ENCODE measurements at places on chromosomes 3 and 15. TPM values are rescaled to one million over a fixed set of nuclear protein-coding genes. Genes with fewer than 3 reads are reported as not detected.

Gene CKMT1B
- not detected for total RNA-seq

Gene TCAIM
- total RNA-seq, result 7.6 TPM

Gene FSIP1
- total RNA-seq, result 0.94 TPM

Gene UTS2B
- 0.21 TPM for total RNA-seq

Gene AMT
- 2.6 TPM for total RNA-seq

Gene SLC9C1
- 0.10 TPM for total RNA-seq

Gene PPIB
- 219 TPM for total RNA-seq

Gene NXPE3
- 20.3 TPM for total RNA-seq

Gene PLA2G4D
- not detected for total RNA-seq

Gene TRPC1
- 5.1 TPM for total RNA-seq

Gene XRN1
- total RNA-seq, result 164 TPM

Gene OSBPL10
- total RNA-seq, result 7.6 TPM

Gene CNTN6
- 0.21 TPM for total RNA-seq

Gene GRM7
- total RNA-seq, result not detected

Gene RTP3
- total RNA-seq, result 0.10 TPM

Gene ST8SIA2
- total RNA-seq, result under 0.01 TPM

Gene CPN2
- not detected for total RNA-seq

Gene XPC
- total RNA-seq, result 48.7 TPM

Gene SGO1
- 0.73 TPM for total RNA-seq

Gene ARHGAP31
- total RNA-seq, result 4.0 TPM

Gene IQCF2
- total RNA-seq, result not detected

Gene AP2M1
- 167 TPM for total RNA-seq

Gene CLDN18
- total RNA-seq, result under 0.01 TPM

Gene SEMA3G
- 0.31 TPM for total RNA-seq

Gene SAMMSON
- not detected for total RNA-seq

Gene TM4SF4
- not detected for total RNA-seq

Gene CHRNA3
- total RNA-seq, result not detected

Gene STOML1
- total RNA-seq, result 2.2 TPM

Gene FETUB
- not detected for total RNA-seq

Gene PLSCR5
- not detected for total RNA-seq

Gene ZSCAN29
- 8.6 TPM for total RNA-seq

Gene NR1I2
- total RNA-seq, result not detected

Gene PRR23E
- not detected for total RNA-seq

Gene SLC12A1
- not detected for total RNA-seq

Gene SEMA3B
- 0.42 TPM for total RNA-seq

Gene CCR4
- total RNA-seq, result 52.9 TPM

Gene PTX3
- 39.7 TPM for total RNA-seq

Gene MORC1
- 0.84 TPM for total RNA-seq

Gene TMC3
- not detected for total RNA-seq

Gene DISP2
- total RNA-seq, result under 0.01 TPM

Gene RFTN1
- total RNA-seq, result 50.4 TPM

Gene ISLR
- not detected for total RNA-seq

Gene PRRT3
- 3.9 TPM for total RNA-seq

Gene ATP13A5
- total RNA-seq, result not detected

Gene LSAMP
- total RNA-seq, result not detected

Gene ITGA11
- under 0.01 TPM for total RNA-seq

Gene GOLGA8G
- not detected for total RNA-seq

Gene SCN11A
- total RNA-seq, result under 0.01 TPM

Gene FOXL2NB
- total RNA-seq, result under 0.01 TPM

Gene IMPG2
- 0.84 TPM for total RNA-seq

Gene ICE2
- 27.1 TPM for total RNA-seq

Gene SLC22A13
- total RNA-seq, result not detected

Gene SNX22
- 4.5 TPM for total RNA-seq

Gene GNB4
- total RNA-seq, result 22.6 TPM

Gene MYEF2
- total RNA-seq, result 14.1 TPM

Gene DTX3L
- 26.7 TPM for total RNA-seq

Gene XCR1
- 1.0 TPM for total RNA-seq

Gene BSN
- total RNA-seq, result under 0.01 TPM

Gene LRRC31
- not detected for total RNA-seq

Data from mononuclear cell (primary cell).